Lower lobe of right lung (tissue), 2 donors: ENCODE measurements at places on chromosomes 6 and 20. TPM values are rescaled to one million over a fixed set of nuclear protein-coding genes. Genes with fewer than 3 reads are reported as not detected.

DNA sequence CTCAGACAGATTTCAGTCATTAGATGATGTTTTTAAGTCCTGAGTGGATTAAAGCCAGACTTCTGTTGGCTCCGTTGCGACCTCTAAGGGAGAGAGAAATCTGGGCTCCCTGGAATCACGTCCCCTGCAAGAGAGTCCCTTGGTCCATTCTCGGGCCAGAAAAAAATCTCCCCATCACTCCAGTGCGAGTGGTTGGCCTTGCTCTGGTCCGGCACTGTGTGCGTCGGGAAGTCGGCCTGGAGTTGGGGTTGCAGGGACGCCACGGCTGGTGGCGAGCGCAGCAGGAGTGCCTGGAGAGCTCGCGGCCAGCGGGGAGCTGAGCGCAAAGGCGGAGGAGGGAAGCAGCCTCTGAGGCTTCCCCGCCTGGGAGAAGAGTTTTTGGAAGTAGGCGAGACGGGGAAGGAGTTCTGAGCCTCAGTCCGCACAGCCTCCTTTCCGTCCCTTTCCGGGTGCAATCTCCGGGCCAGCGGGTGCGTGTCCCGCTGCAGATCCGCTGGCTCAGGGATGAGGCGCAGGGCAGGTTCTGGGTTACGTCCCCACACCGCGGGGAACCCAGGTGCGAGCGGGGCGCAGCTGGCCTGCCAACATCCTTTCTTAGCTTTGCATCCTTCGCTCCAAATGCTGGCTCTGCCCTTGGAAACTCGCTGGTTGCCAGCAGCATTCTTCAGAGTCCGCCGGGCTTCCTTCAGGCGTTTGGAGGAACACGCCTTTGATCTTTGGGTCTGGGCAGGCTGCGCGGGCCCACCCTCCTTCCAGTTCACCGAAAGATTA lies 6.8 kb downstream of the TCF21 start:
- H3K4me1 ChIP-seq = peaks cover 25% of the 10 kb centered on the region
- peak overlapping the region; percentile 68 for H3K27ac ChIP-seq
- H3K36me3 ChIP-seq = no peaks in the 10 kb centered on the region
- DNase-seq = no peak

DNA sequence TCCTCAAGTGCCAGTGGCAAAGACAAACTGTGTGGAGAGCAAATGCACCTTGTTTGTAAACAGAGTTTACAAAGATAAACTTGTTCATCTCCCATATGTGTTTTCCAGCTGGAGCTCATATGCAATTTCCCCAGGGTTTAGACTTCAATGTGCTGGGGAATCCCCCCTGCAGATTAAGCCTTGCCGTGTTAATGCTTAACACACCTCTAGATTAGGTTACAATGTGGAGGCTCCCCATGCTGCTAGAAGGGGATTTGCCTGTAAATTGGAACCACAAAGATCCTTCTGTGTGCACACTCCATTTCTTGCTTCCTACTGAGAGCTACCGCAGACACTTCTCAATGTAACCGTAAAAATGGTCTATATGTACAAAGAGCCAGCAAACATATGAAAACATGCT lies 263.1 kb downstream of the TBX18 start:
- no peak for DNase-seq
- H3K27ac ChIP-seq = no peak overlapping the region
- H3K4me3 ChIP-seq = no peak overlapping the region
- no peaks in the 10 kb centered on the region for H3K36me3 ChIP-seq

DNA sequence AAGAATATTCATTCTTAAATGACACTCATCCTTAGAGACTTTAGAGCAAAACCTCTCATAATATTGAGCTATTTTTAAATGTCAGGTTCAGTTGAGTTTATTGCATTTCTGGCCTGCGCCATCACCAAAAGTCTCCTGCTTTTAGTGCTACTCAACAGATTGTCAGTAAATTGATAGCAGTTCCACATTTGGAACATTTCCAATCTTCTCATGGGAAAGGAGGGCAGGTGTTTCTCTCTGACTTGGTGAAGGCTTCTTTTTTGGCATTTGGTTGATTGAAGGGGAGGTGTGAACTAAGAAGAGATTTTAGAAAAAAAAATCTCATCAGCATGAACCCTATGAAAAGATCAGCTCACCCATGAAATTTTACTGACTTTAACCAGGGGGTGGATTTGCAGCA lies 125.9 kb upstream of the INSM1 start:
- H3K27ac ChIP-seq = no peak overlapping the region
- DNase-seq = no peak
- H3K4me1 ChIP-seq = no peaks in the 10 kb centered on the region
- H3K4me3 ChIP-seq = no peak overlapping the region
- no peaks in the 10 kb centered on the region for H3K36me3 ChIP-seq

GRCh38 chr20:10125757-10126156 lies 91.0 kb downstream of the ANKEF1 start:
- no peaks in the 10 kb centered on the region for H3K27me3 ChIP-seq
- no peak overlapping the region for H3K4me3 ChIP-seq
- no peak for DNase-seq
- H3K4me1 ChIP-seq = no peaks in the 10 kb centered on the region

GRCh38 chr20:57724610-57725405 lies 15.0 kb upstream of the PMEPA1 start:
- no peaks in the 10 kb centered on the region for H3K4me1 ChIP-seq
- DNase-seq = no peak
- no peak overlapping the region for H3K4me3 ChIP-seq

- H3K36me3 ChIP-seq = no peaks in the 10 kb centered on the region
- H3K4me1 ChIP-seq = no peaks in the 10 kb centered on the region
- H3K27ac ChIP-seq = no peak overlapping the region
- H3K4me3 ChIP-seq = no peak overlapping the region
Observed at GRCh38 chr20:42494290-42494689, 695.4 kb downstream of the PTPRT start.

GPR6 gene
- total RNA-seq = not detected

PRSS16 gene
- total RNA-seq = 13.4 TPM

LRFN2 gene
- total RNA-seq = not detected

BPIFB6 gene
- not detected for total RNA-seq
